Testis (tissue), 5 donors: ENCODE measurements at places on chromosomes 2 and 18. TPM values are rescaled to one million over a fixed set of nuclear protein-coding genes. Genes with fewer than 3 reads are reported as not detected.

DNA sequence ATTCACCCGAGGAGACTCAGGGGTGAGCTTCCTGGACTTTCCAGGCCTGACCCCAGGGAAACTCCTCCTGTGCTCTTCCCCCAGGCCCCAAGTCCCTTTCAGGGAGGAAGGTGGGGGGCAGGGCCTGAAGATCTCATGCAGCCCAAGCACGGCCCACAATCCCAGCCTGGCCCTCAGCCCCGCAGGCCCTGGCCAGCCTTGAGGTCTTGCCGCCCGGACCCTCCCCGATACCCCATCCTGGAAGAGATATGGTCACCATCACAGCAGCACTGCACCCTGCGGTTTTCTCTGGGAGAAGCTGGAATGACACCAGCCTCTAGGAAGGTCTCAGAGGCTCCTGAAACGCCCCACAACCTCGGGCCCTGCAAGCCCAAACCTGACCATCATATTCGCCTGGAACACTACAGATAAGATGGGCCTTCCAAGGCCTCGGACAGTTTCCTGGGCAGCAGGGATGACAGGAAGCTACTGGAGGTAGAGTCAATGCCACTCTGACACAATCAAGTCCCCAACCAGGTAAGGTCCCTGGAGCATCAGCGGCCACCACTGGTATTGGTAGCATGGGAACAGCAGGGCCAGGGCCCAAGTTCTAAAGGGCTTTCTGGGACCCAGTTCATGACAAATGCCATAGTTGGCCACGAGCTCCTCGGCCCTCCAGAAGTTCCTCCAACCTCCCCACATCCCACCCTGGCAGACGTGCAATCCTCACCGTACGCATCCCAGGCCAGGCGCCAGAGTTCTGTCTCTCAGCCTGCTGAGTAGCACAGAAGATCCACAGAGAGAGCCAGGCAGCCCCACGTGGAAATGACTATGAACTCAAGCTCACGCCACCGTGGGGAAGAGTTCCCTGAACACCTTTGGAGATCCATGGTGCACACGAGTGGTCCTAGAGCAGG is 8.6 kb downstream of the SDC1 start:
- DNase-seq, result no peak

DNA sequence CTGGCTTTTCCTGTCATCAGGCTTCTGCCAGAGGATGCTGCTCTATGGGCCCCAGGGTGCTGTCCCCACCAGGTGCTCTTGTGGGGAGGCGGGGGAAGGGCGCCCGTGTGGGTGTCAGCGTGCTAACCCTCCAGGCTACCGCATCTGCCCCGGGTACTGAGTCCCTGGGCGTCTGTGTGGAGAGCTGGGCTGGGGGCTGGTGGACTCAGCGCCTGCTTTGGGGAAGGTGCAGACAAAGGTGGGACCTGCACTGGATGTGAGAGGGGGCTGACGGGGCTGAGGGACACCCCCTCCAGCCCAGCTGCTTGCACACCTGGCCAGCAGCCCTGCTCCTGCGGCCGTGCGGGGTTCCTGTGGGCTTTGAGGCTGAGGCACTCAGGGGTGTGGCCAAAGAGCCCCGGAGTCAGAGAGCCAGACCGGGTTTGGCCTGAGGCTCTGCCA is 120.7 kb upstream of the PXDN start:
- DNase-seq, result no peak

GRCh38 chr2:199306116-199306515 is 151.6 kb downstream of the SATB2 start:
- no peak for DNase-seq

- no peak for DNase-seq
Measured at GRCh38 chr2:226999661-227000060, 163.8 kb downstream of the RHBDD1 start.

- DNase-seq, result no peak
Measured at GRCh38 chr2:28095622-28096021, 205.1 kb downstream of the BABAM2 start.

EVA1A gene
- total RNA-seq, result 13.8 TPM

- DNase-seq, result no peak
Measured at GRCh38 chr2:26020231-26020640, 13.6 kb upstream of the RAB10 start.

GRCh38 chr2:105793196-105793975 is 48.7 kb downstream of the NCK2 start:
- DNase-seq, result no peak

DNA sequence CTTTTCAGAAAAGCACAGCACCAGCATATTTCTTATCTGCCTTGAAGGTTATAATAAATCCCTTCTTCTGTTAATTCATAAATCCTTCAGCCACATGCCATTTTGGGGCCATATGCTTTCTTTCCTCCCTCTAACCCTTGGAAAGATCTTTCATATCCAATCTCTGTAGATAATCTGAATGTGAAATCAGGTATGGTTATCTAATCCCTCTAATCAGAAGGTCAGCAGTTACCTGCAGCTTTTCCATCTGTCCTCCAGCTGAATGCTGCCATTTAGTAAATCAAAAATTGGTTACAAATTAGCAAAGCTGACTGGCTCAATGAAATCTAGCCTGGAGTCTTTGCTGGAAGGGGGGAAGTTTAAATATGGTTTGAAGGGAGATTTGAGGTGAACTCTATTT is 230.5 kb downstream of the PIK3C3 start:
- DNase-seq, result no peak

DNA sequence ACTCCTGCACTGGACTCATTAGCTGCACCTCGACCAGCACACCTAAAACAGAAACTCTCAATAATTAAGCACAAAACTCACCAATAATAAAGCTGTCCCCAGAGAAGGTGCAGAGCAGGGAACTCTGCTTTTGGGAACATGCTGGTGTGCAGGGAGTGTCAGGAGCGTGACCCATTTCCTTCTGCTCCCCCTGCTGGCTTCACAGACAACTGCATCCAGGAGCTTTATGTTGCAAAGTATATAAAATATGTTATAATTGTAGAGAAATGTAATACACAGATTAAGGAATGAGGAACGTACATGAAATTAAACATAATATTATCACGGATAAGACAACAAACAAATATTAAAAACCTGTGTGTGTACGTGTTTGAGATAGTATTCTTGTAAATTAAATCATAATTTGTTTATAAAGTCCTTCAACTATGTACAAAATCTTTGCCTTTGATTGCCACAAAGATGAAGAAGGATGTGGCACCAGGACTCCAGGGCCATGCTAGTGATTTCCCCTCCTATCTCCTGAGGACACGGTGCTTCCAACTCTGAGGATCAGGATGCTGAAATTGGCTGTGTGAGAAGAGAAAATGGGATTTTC is 68.6 kb upstream of the MAL start:
- peak; percentile 34 for DNase-seq

POTEF gene
- total RNA-seq, result 56.9 TPM

GRCh38 chr2:47034973-47035609 is 119.5 kb upstream of the MCFD2 start:
- no peak for DNase-seq

CD226 gene
- 3.0 TPM for total RNA-seq

ARHGAP25 gene
- total RNA-seq, result 6.7 TPM

DNA sequence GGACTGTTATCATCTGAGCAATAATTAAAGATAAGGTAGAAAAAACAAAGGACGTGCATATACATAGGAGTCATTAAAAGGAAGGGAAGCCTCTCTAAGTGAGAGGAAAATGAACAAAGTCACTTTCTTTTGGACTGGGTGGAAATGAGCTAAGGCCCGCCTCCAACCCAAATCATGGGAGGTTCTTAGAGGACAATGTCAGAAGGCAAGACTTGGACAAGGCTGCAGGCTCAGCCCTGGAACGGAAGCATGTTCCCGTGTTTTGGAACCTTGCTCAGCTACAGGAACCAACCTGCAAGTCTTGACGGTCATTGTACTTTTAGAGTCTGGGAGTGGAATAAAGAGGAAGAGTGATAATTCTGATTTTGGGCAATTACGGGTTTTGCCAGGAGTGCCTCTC is 59.4 kb upstream of the EPB41L3 start:
- DNase-seq, result no peak

TEX44 gene
- 248 TPM for total RNA-seq

DNA sequence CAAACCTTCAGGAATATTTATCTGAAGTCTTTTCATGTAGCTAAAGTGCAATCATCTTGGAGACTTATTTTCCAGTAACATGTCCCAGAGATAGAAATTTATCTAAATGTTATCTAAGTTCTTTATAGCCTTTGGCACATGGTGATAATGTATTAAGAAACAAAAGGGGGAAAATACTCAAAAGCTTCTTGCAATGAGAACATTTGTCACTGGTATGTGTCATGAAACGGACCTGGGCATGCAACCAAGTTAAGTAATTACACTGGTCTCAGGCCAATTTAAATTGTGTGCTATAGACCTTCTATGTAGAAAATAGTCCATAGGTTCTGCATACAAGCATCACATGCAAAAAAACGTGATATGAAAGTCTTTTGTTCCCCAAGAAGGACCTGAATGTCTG is 136.2 kb downstream of the SLC8A1 start:
- DNase-seq, result no peak

- no peak for DNase-seq
Measured at GRCh38 chr18:54260396-54261072, 8.8 kb upstream of the POLI start.

GRCh38 chr2:187017438-187017837 is 168.5 kb upstream of the ZSWIM2 start:
- no peak for DNase-seq

FAM161A gene
- 13.3 TPM for total RNA-seq

DNA sequence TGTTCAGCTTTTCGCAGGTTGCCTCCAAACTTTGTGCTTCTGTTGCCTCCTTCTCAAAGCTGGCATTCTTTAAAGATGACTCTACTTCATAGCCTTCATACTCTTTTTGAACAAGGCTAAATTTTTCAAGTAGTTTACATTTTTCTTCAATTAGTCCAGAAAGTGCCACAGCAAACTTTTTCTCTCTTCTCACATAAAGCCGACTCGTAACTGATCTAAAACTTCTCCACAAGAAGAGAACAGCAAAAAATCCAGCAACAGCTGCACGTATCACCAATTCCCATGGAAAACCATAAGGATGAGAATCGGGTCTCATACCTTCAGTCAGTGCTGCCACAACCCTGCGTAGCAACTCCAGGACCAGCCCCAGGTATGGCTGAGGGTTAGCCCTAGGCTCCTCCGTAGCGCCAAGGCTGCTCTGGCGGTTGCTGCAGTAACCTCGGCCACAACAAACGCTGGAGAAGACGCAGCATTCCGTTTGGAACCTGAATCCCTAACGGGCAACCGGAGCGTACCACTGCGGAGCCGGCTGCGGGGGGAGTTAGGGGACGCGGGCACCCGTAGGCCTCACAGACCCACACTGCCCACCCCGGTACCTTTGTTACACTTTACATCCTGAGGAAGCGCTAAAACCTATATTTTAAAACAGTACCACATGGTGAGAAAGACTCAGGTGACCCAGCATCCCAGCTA is at the start of gene CTAGE1:
CTAGE1 (minus strand) TSS at position 420 of the 693 bp plus-strand sequence; CDS start at position 316, 104 bp downstream.
- DNase-seq, result peak; percentile 50

GRCh38 chr2:177474998-177475397 is 82.4 kb downstream of the AGPS start:
- DNase-seq, result no peak

- peak; percentile 25 for DNase-seq
Measured at GRCh38 chr2:234348081-234348480, 148.8 kb downstream of the ARL4C start.

DNA sequence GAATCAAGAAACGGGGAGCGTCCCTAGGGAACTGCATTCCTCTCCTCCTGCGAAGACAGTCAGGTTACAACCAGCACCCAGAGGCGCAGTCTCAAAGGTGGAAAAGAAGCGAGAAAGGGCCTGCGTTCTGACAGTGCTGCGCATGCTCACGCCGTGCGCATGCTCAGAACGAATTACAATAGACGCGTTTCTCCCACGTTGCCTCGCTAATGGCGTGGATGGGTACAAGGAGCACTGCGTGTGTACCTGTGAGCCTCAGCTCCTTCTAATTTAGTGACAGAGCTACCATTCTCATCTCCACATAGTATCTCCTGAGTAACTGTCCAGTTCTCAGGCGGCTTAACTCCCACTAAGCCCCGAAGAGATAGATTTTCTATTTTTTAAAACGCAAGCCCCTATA is 448.8 kb downstream of the TXNL1 start:
- peak; percentile 63 for DNase-seq

COL3A1 gene
- 31.3 TPM for total RNA-seq

DNA sequence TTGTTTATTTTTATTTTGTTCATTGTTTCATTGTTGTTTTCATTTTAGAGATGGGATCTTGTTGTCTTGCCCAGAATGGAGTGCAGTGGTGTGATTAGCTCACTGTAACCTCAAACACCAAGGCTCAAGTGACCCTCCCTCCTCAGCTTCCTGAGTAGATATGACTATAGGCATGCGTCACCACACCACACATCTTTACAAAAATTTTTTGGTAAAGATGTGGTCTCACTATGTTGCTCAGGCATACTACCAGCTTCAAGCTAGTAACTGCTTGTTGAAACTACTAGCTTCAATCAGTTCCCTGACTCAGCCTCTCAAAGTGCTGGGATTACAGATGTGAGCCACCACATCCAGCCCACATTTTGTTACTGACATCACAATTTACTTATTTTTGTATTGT is 14.8 kb downstream of the FAM237A start:
- DNase-seq, result no peak

- no peak for DNase-seq
Measured at GRCh38 chr2:43822839-43823238, 15.8 kb downstream of the ABCG5 start.

PLCL1 gene
- total RNA-seq, result 2.4 TPM

DNA sequence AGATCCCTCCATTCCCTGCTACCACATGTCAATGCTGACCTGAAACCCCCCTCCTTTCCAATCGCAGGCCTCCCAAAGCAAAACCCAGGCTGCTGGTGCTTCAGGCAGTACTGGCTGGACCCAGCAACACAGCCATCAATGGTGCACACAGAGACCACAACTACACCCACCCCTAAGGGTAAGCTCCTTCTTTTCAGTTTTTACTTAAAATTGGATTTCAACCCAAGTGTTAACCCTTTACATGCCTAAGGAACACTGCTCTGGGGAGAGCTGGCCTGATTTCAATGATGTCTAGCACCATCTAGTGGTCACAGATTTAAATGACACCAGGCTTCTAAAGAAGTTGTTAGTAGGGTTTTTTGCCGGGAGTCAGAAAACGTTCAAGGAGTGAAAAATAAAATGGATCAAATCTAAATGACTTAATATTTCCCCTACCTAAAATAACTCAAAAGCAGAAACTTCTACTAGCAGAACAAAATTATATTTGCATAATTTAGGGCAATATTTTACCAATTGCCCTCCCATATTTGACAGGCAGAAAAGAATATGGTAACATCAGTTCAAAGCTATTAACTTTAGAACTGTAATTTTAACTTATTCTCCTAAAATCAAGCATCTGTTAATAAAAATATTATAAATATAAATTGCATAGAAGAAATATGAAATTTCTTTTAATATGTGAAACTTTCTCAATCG is 24.6 kb downstream of the FECH start:
- DNase-seq, result peak; percentile 26

DNA sequence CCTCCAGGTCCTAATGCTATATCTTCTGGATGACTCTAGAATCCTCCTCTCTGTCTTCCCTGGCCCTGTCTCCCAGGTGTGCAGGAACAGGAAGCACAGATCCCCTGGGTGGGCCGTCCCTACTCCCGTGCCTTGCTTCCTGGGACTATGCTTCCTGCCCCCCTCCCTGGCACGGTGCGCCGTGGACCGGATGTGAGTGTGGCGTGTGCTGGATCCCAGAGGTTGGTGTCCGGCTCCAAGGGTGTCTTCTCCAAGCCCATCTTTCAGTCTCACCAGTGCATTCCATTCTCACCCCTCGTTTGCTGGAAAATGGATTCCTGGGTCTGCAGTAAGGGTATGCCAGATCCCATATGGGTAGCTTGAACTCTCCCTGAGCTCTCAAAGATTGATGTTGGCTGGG is 144.4 kb upstream of the TWIST2 start:
- DNase-seq, result no peak
